Non-pigmented ciliary epithelial cell (primary cell): ENCODE measurements at places on chromosomes 13 and 19.

DNA sequence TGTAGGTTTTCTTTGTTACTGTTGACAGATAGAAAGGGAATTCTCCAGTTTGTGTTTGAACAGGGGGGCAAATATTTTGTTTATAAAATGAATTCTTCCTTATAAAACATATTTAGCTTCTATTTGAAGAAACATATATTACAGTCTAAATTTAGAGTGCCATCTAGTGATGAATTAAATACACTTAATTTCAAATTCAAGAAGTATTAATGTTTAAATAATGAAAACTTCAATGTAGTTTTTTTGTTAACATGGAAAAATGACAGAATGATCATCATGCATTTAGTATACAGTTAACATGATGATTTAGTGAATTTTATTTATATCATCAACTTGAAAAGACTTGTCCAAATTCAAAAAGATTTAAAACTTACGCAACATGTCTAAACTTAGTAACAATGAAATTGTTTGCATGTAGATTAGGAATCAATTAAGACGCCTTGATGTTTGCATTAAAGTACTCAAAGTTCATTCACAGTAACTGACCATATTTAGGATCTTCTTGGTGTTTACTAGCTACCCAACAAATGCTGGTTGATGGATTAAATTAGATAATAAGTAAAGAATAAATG lies 765.9 kb upstream of the SLITRK1 start:
- DNase-seq = no peak

DNA sequence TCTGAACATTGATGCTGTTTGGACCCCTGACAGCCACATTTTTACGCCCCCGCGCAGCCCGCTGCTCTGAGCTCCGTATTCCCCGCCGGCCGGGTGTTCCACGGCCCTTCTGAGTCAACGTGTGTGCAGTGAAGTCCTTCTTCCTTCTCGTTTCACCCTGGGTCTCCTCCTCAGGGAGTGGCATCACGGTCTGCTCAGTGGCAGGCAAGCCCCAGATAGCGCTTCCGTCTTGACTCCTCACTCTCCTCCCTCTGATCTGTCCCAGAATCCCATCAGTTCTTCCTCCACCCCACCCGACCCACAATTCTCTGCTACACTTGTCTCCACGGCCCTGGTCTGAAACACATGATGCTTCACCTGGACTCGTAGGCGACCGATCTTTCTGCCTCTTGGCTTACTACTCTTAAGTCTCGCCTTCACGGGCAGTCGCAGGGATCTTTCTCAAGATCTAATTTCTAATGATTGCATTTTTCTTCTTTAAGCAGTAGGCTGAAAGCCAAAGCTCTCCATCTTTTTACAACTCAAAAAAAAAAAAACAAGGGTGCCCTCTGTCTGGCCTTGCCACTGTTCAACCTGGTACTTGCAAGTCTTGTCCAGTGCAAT lies 33.9 kb downstream of the CCNE1 start:
- DNase-seq = no peak

DNA sequence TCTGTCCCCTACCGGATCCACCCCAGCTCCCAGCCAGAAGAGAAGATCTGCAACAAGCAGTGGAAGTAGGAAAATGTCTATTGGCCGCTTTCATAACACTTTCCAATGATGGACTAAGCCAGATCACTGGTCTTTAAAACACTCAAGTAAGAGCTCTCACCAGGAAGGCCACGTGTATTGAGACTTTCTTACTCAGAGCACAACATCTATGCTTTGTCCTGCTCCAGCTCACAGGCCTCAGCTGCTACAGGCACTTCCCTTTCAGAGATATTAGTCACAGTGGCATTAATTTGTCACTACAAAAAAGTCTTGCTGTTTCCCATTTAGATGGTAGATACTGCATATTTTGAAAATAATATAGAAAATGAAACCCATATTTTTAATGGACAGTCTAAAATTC lies 164.2 kb downstream of the ABCC4 start:
- no peak for DNase-seq

GRCh38 chr19:47036097-47036651 lies 12.2 kb downstream of the TMEM160 start:
- no peak for DNase-seq

DNA sequence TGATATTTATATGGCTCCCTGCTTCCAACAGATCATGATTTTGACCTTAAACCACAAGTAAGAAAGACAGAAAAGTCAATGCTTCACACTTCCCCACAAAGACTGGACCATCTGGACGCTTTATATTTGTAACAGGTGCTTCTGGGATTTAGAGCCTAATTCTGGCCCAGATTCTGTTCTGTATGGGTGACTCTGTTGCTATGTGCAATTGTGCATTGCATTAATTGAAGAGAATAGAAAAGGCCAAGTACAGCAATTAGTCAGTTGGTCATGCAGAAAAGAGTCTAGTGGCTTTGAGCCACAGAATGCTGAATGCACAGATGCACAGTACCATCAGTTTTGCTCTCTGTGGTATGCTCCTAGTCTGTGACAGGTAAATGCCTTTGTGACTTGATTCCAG lies 657.4 kb upstream of the ATXN8OS start:
- no peak for DNase-seq

- no peak for DNase-seq
Observed at GRCh38 chr19:4385291-4386040, 14.9 kb downstream of the SH3GL1 start.

DNA sequence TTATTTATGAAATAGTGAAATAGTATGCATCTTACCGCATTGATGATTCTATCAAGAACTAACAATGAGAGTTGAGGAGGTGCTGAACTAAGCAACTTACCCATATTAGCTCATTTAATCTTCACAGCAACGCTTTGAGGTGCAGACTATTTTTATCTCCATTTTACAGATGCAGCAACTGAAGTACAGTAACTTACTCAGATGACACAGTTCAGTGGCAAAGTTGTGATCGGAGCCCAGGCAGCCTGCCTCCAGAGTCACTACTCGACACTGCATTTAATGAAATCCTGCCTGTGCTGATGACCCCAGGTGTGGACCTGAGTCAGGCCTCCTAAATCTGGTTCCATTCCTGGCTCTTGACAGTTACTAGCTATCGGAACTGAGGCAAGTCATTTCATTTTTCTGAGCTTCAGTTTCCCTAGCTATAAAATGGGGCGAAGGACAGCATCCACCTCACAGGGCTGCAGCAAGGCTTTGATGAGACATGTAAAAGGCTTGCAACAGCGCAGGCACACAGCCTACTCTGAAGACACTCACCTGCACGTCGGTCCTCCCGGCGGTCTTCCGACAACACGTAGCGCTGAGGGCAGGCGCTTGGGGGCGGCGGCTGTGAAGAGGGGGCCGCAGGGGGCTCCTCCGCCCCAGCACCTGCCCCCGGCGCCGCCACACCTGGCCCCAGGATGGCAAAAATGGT lies 1.5 kb downstream of the MYPOP start:
- DNase-seq = no peak

- no peak for DNase-seq
Observed at GRCh38 chr13:75635828-75636435, at the start of gene LMO7. LMO7 (plus strand) TSS chr13:75636330; CDS start chr13:75636658, 328 bp downstream.

- no peak for DNase-seq
Observed at GRCh38 chr19:49331616-49332055, 3.6 kb upstream of the CD37 start.

DNA sequence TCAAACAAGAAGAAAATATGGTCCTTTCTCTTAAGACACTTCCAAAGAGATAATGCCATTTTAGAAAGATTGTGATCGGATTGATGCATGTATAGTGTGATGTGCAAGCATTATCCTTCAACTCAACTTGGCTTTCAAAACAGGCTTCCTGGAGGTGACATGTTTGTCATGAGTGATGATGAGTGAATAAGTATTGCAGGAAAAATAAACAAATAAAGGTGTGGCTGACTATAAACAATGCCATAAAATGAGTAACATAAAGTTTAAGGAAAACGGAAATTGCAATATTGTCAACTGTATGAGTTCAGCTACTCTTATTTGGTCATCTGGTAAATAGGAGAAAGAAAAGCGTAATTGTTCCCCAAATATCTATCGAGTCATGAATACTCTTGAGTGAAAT lies 1283.7 kb downstream of the PCDH9 start:
- DNase-seq = no peak

DNA sequence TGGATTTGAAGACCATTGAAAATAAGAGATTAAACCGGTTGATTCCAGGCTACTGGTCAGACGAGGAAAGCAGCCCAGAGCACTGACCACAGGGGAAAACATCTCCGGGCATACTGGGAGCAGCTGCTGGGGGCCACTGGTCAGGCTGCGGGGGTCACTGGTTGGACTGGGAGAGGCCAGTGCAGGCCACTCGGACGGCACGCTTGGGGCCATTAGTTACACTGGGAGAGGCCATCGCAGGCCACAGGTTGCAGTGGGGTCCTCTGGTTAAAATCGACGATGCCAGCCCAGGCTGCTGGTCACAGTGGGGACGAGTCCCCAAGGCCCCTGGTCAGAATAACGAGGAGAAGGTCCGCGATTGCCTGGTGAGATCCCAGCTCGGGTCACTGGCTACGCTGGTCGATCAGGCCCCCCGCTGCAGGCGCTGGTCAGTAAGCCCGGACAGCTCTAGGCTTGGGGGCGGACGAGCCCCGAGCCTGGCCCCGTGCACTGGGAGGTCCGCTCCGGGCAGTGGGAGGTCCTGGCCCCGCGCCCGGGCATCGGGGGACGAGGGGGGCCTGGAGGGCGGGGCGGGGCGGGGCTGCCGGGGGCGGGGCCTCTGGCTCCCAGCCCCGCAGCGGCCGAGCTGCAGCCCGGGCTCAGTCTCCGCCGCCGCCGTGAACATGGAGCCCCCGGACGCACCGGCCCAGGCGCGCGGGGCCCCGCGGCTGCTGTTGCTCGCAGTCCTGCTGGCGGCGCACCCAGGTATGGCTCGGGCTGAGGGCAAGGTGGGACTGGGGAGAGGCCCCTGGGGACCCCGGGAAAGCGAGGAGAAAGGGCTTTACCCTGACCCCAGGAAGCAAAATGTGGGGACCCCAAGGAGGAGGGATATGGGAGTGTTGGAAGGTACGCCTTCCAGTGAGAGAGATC lies at the start of gene BCAM:
TSS of gene BCAM (plus strand) at position 641 of the 909 bp plus-strand sequence. CDS start at position 663, 22 bp downstream.
- DNase-seq = no peak

GRCh38 chr19:50324331-50324730 lies 4.8 kb downstream of the KCNC3 start:
- no peak for DNase-seq

DNA sequence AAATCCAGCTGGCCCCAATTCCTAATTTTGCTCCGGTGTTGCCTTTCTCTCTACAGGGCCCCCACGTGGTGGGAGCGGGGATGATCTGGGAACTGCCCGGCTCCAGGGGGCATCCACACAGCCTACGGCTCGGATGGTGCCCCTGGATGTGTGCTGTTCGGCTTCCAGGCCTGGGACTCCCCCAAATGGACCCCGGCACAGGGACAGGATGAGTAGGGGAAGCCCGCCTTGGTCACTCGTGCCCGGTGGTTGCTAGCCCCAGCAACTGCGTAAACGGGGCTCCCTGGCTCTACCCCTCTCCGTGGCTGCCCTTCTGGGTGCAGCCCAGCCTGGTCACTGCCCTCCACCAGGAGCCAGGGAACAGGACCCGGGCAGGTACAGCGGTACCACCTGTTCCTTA lies 111.5 kb downstream of the TEX26 start:
- DNase-seq = no peak

- no peak for DNase-seq
Observed at GRCh38 chr19:8615813-8616596, 5.5 kb upstream of the ADAMTS10 start.

GRCh38 chr13:86882835-86883234 lies 788.3 kb upstream of the SLITRK5 start:
- no peak for DNase-seq

DNA sequence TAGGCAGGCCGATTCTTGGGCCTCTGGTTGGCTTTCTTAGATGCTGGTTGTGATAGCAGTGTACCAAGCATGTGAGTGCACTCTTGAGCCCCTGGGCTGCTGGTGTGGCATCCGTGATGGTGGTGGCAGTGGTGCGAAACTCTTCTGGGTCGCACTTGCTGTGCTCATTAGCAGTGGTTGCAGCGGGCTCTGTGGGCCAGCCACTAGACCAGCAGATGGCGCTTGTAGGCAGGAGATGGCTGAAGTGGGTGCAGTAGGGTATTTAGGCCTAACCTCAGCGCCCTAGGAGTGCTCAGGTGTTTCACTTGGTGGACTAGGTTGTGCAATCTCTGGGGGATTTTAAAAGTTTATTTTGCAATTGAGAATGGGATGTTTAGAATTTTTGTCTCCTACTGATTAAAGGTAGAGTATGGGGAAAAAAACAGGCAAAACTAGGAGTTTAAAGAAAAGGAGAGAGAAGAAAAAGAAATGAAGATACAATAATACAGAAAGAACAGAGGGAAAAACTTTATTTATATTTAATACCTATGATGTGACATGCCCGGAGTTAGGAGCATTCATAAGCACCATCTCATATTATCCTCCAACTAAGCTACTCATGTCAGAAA lies 4.3 kb upstream of the ZNF17 start:
- no peak for DNase-seq

GRCh38 chr19:47073574-47073973 lies 25.1 kb upstream of the TMEM160 start:
- no peak for DNase-seq

DNA sequence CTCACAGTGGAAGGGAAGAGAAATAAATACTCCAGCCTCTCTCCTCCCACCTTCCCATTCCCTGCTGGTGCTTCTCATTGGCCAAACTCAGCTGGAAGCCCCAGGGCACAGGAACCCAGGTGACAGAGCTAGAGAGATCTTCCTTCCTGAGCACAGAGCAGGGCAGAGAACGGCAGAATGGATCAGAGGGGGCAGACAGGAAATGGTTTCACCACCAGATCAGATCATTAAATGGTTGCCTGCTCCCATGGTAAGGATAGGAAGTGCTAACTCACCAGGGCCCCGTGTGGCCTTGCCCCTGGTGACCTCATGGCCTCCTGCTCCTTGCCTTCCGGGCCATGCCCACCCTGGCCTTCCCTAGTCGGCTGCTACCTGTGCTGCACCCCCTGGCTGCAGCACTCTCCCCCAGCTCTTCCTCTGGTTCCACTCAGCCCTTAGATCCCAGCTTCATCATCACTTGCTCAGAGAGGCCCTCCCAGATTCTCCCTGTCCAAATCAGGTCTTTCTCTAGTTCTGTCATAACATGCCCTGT lies 108.7 kb downstream of the DPF1 start:
- no peak for DNase-seq

DNA sequence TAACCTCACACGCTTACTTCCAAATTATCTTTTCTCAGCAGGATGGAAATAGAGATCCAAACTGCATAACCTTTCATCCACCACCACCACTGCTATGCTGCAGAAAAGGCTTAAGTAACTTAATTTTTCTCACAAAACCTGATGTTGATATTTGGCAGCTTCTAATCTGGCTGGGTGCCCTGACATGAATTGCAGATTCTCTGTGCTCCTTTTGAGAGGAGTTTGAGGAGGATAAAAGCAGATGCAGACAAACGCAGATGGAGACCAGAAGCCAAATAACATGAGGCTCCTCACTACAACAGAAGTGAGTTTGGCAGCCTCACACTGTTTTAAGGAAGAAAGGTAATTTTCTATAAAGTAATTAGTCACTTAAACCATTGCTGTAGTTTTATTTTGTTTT lies 646.2 kb upstream of the ATXN8OS start:
- DNase-seq = no peak

DNA sequence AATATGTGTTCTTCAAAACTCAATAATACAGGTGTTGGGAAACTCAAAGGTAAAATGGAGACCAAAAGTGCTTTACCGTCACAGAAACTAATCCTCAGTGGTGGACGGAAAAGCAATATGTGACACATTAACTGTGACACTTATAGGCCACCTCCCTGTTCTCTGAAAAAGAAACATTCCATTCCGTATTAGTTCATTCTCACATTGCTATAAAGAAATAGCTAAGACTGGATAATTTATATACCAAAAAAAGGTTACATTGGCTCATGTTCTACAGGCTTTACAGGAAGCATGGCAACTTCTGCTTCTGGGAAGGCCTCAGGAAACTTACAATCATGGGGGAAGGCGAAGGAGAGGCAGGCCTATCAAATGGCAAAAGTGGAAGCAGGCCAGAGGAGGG lies 435.3 kb upstream of the HTR2A start:
- DNase-seq = no peak
